ENCODE measurements at places on chromosomes 5 and 9.

- DNase-seq: peak; percentile 68
Measured at GRCh38 chr5:119435436-119436132, 16.7 kb upstream of the HSD17B4 start.

DNA sequence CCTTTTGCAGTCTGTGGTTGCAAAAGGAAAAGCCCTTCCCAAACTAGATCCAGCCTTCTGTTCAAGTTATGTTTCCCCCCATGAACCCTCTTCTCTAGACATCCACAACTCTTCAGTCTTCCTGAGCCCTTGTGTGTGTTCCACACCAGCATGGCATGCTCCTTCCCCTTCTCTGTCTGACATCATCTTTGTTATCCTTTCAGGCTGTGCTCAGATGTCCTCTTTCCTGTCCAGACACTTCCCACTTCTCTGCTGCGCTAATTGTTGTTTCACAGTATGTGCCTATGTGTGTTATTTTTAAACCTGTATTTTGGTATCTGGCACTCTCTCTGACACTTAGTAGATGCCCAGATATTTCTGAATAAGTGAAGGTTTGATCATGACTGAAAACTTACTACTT lies 38.2 kb downstream of the FOCAD start:
- peak; percentile 28 for DNase-seq

DNA sequence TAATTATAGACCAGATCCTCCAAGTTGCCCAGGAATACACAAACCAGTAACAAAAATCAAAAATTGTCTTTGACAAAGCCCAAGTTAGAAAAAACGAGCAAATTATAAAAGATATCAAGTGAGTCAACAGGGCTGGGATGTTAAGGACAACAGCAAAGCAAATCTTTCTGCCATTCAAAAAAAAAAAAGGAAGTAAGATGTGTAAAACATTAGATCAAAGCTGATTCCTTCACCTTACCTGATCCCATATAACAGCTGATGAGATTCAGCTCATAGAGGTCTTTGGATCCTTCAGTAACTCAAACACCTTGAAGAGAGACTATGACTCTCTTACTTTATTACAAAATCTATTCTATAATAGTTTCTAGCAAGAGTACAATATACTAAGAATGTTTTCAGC lies 100.9 kb downstream of the STRBP start:
- no peak for DNase-seq

DNA sequence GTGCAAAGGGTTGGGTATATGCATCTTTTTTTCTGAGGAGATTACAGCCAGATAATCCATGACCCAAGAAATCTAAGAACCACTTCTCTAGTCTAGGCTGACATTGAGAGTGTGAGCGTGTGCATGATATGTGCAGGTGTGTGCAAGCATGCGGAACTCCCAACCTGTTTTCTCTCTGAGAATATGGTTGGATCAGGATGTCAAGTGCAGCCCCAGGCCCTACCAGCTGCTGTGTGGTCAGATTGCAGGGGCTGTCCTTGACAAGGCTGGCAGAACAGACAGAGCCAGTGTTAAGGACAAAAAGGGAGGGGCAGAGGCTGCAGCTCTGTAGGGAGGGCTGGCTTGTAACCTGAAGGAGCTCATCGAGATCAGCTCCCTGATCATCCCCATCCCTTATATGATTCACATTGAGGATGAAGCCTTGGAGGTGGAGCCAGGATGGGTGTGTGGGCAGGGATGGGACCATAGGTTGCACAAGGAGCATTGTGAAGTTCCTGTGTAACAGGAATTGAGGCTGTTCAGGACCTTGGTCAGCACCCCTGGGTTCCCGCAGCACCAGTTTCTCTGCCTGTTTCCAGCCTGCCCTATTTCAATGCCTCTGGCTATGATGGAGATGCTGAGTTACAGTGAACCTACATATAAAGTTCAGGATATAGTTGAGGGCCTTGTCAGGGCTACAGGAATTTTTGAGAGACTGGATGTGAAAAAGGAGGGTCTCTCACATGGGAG lies 52.6 kb upstream of the ARAP3 start:
- peak; percentile 57 for DNase-seq

DNA sequence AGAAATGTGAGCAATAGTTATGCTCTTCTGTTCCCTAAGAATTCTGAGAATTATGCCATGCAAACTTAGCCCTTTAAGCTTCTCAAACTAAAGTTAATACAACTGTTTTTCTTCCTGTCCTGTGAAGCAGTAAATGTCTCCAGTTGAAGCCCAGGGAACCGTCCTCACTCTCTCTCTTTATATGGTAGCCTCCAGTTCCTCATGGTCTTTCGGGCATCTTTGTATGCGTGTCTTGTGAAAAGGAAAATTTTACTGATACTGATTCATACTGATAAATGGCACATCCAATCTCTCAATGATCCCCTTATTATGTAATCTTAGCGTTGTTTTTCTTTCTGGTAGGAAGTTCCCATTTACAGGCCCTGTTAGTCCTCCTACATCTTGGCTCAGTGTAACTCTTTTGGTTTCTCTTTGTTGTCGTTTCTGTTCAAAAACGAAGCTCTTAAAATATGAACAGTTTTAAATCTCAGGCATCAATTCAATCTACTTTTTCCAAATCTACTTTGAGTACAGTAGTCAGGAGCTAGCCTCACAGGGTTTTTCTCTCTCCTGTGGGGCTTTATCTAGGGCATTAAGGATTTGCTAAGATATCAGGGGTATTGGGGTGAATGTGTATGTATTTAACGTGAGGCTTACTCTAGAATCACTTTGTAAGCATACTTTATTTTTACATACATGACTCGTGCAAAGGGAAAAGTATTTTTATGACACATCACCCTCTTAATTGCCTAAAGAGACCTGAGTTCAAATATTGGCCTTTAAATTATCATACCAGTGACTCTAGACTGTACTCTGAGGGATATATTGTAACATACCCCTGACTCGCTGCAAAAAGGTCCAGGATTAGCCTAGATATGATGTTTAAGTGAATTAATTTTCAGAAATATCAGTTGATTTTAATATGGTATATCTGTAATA lies 258.0 kb downstream of the NR3C1 start:
- peak; percentile 76 for DNase-seq

DNA sequence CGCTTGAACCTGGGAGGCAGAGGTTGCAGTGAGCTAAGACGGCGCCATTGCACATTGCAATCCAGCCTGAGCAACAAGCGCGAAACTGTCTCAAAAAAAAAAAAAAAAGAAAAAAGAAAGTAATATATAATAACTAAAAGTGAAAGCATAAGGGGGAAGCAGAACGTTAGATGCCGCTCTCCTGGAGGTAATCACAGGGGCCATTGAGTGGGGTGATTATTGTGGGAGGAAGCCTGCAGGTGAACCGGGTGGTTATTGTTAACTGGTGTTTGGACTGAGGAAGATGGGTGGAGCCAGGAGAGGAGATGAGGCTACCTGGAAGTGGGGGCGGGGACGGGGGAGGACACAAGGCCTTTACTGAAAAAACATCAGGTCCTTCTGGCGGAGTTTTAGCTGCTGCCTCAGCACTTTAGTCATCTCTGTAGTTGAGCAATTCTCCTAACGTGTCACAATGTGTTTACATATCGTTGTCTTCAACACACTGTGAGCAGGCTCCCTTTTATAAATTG lies 5.3 kb upstream of the TJP2 start:
- peak; percentile 86 for DNase-seq

DNA sequence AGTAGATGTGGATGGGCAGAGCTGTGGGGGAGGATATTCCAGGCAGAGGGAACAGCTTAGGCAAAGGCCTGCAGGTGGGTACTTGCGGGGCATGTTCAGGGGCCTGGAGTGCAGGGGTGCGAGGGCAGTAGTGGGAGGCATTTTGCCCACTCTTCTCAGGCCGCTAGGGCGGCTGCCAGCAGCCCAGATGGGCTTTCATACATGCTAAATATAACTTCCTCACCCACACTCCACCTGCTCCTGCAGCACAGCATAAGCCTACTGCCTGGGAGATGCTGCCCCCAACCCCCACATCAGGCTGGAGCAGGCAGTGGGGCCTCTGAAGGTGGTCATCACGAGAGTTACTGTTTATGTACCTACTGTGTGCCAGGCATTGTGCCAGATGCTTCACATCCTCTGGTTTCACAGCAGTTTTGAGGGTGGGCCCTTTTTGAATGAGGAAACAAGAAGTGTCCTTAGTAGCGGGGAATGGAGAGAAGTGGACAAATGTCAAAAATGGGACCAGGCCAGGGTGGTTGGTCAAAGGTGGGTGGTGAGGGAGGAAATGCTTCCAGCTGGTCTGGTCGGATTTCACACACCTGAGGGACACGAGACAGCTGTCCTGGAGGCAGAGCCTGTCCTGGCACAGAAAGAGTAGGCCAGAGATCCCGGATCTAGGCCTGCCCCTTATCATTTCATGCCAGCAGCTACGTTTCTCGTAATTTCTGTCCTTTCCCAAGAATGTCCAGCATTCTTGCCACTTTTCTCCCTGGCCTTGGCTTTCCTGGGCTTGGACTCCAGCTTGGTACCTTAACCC lies 12.1 kb downstream of the RGS14 start:
- DNase-seq: no peak

DNA sequence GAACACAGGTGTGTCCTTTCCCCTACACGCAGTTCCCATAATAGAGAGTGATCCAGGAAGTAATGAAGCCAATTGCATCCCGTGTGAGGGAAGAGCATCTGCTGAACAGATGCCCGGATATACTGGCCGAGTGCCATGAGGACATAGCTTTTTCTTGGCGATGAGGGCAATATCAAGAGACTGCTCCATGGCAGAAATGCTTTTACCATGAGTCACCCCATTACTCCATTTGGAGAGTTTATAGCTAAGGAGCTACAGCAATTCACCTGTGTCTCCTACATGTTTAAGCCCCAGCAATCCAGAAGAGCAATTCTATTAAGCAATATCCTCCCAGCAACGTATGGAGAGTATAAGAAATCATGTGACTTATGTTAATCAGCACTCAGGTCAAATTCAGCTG lies 222.0 kb upstream of the KLF4 start:
- no peak for DNase-seq

DNA sequence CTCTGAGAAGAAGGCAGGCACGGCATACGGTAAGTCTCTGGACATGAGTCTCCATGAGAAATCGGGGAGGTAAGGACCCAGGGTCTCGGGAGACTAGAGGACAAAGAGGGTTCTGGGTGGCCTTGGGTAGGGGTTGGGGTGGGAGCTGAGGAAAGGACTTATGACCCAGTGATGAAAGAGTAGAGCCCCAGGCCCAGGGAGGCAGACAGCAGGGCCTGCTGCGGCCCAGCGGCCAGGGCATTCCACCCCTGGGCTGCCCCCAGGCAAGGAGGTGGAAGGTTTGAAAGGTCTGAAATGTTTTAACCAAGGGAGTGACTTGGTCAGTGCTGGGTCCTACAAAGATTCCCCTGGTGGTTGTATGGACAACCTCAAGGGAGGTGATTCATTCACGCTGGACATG lies 89.1 kb downstream of the CRB2 start:
- no peak for DNase-seq

GRCh38 chr9:6566409-6567139 lies 79.0 kb downstream of the GLDC start:
- DNase-seq: peak; percentile 86

GRCh38 chr5:58965677-58966414 lies 383.0 kb downstream of the RAB3C start:
- DNase-seq: no peak

DNA sequence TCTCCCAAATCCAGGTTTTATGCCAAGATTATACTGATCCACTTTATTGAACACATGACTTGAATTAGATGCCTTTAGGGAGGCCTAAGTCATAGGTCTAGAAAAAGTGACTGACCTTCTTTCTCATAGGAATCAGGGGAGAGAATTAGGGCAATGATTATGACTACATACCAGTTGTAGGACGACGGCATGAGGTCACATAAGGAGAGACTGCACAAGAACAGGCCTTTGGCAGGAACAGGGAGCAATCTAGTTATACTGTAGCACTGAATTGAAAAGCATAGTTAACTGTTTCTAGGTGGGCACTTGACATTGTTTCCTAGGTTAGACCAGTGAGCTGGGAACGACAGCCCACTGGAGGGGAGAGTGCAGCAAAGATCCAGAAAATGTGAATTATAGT lies 22.7 kb downstream of the CREBRF start:
- no peak for DNase-seq

- DNase-seq: no peak
Measured at GRCh38 chr5:28737682-28738081, 1699.3 kb upstream of the CDH9 start.

- DNase-seq: no peak
Measured at GRCh38 chr5:124460642-124461041, 285.8 kb downstream of the ZNF608 start.

GRCh38 chr5:54867310-54867944 lies 118.0 kb downstream of the ESM1 start:
- DNase-seq: peak; percentile 86

DNA sequence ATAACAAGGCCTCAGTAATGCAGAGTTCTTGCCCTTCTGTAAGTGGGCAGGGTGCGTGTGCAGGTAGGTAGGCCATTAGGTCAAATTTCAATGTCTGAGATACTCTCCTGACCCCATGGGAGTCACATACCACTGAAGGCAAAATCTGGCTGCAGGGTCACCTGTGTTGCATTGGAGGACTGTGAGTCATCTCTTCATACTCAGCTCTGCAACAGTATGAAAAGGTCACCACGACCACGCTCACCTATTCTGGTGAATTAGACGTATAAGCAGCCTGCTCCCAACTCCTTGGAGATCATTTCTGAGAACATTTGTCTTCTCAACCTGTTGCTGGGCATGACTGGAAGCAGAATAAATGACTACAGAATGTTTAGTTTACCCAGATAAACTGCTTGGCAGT lies 599.8 kb downstream of the PDE4D start:
- no peak for DNase-seq

DNA sequence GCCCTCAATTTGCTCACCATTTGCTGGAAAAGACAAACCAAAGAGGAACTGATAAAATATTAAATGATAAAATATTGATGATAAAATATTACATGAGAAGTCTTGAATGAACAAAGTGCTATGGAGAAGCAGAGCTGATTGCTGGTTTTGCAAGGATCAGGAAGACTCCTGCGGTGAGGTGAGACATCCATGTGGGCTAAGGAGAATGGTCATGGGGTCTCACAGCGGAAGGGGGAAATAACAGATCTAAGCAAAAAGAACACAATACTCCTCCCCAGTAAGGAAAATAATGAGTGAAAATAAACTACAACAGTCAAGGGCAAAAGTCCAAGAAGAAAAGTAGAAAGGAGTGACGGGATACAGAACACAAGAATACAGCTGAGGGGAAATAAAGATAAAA lies 146.8 kb downstream of the LURAP1L start:
- no peak for DNase-seq
